ENCODE measurements at places on chromosomes 12 and 14. TPM values are rescaled to one million over a fixed set of nuclear protein-coding genes. Genes with fewer than 3 reads are reported as not detected.

DNA sequence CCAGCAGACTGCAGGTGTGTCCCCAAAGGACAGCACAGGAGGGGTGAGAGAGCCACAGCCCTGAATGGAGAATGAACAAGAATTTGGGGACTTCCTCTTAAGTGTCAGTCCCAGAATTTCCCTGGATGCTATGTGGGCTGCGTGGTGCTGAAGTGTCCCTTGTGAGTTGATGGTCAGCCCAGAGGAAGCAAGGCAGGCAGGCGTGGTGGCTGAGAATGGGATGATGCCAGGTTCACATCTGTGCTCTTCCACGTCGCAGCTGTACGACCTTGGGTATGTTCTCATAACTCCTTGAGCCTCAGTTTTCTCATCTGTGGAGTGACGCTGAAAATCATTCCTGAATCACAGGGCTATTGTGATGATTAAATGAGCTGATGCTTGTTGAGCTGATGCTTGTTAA lies 62.1 kb upstream of the GPATCH2L start:
- H3K27me3 ChIP-seq = peaks cover 2% of the 10 kb centered on the region
- peaks cover 23% of the 10 kb centered on the region for H3K4me1 ChIP-seq
- DNase-seq = no peak
- peaks cover 4% of the 10 kb centered on the region for H3K36me3 ChIP-seq
- no peak overlapping the region for H3K4me3 ChIP-seq

GRCh38 chr14:86596024-86596423 lies 1066.1 kb downstream of the FLRT2 start:
- H3K4me1 ChIP-seq = no peaks in the 10 kb centered on the region
- no peaks in the 10 kb centered on the region for H3K27me3 ChIP-seq
- no peak for DNase-seq
- H3K4me3 ChIP-seq = no peak overlapping the region
- H3K36me3 ChIP-seq = no peaks in the 10 kb centered on the region
- H3K27ac ChIP-seq = no peak overlapping the region

DNA sequence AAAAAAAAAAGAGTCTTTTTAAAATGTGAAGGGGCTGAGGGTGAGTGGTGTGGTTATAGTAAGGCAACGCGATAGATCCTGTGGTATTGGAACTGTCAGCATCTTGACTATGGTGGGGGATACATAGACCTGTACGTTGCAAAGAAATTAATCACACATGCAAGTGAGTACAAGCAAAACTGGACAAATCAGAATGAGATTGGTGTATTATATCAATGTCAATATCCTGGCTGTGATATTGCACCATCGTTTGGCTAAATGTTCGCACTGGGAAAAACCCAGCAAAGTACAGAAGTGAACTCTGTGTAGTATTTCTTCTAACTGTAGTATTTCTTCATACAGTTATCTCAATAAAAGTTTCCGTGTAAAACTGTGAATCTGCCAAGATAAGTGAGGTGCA lies 67.9 kb downstream of the GCH1 start:
- peaks cover 2% of the 10 kb centered on the region for H3K27me3 ChIP-seq
- no peak overlapping the region for H3K4me3 ChIP-seq
- H3K27ac ChIP-seq = no peak overlapping the region
- H3K4me1 ChIP-seq = no peaks in the 10 kb centered on the region
- peaks cover 4% of the 10 kb centered on the region for H3K36me3 ChIP-seq
- no peak for DNase-seq

- H3K4me1 ChIP-seq = peaks cover 5% of the 10 kb centered on the region
- H3K27me3 ChIP-seq = peaks cover 7% of the 10 kb centered on the region
- no peak overlapping the region for H3K27ac ChIP-seq
Observed at GRCh38 chr12:27336282-27336653, 3.6 kb downstream of the BMAL2 start.

GRCh38 chr12:46965137-46965536 lies 114.3 kb upstream of the PCED1B start:
- DNase-seq = no peak
- no peak overlapping the region for H3K4me3 ChIP-seq
- H3K27ac ChIP-seq = no peak overlapping the region
- no peaks in the 10 kb centered on the region for H3K4me1 ChIP-seq
- no peaks in the 10 kb centered on the region for H3K36me3 ChIP-seq
- H3K27me3 ChIP-seq = peaks cover 4% of the 10 kb centered on the region

- H3K36me3 ChIP-seq = no peaks in the 10 kb centered on the region
- no peaks in the 10 kb centered on the region for H3K4me1 ChIP-seq
- DNase-seq = no peak
- H3K4me3 ChIP-seq = no peak overlapping the region
Observed at GRCh38 chr14:27008187-27008586, 410.4 kb upstream of the NOVA1 start.

- H3K36me3 ChIP-seq = no peaks in the 10 kb centered on the region
- peaks cover 8% of the 10 kb centered on the region for H3K4me1 ChIP-seq
- no peak overlapping the region for H3K4me3 ChIP-seq
- peaks cover 12% of the 10 kb centered on the region for H3K27me3 ChIP-seq
Observed at GRCh38 chr12:52362118-52362726, 5.1 kb downstream of the KRT85 start.

- H3K27me3 ChIP-seq = peaks cover 4% of the 10 kb centered on the region
- H3K4me1 ChIP-seq = peaks cover 22% of the 10 kb centered on the region
- DNase-seq = peak; percentile 68
- H3K27ac ChIP-seq = peak overlapping the region; percentile 88
Observed at GRCh38 chr12:100141998-100142850, 450 bp downstream of the BLTP3B start.

DNA sequence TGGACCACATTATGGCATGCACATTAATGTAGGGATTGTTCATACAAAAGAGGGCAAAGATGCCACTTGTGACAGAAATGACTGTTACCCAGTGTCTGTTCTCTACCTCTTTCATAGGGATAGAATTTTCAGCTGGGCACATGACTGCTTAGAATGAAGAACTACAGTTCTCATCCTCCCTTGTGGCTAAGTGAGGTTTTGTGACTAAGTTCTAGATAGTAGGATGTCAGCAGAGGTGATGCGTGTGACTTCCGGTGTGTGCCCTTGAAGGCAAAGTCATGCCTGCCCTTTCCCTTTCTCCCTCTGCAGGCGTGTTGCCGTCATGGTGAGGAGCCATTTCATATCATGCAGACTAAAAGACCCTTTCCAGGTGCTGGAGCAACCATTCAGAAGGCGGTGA lies 99.3 kb downstream of the CACNA1C start:
- H3K36me3 ChIP-seq = no peaks in the 10 kb centered on the region
- H3K27me3 ChIP-seq = no peaks in the 10 kb centered on the region
- no peak for DNase-seq
- peaks cover 22% of the 10 kb centered on the region for H3K4me1 ChIP-seq
- H3K4me3 ChIP-seq = no peak overlapping the region

DNA sequence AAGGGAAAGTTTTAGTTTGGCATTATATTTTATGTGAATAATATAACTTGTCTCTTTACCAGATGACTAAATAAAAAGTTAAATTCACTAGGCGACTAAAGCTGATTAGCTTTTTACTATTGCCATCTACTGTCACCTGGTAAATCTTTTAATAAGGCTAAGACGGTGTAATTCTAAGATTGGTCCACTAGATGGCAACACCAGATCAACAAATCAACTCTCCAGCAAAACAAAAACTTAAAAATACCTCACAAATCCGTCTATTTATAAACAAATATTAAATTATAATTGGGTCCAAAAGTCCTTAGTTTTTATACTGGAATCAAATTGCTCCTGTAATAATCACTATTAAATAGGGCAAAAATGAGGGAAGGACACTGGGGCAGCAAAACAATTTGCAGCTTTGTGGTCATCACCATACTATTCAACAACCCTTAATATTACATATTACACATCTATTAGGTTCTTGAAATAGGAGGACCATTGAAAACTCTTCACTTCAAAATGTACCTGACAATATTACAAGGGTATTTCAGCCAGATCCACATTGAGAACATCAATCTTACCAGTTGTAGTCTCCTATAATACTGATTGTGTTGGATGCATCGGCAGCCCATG lies 47.9 kb downstream of the GALC start:
- no peaks in the 10 kb centered on the region for H3K27me3 ChIP-seq
- no peak overlapping the region for H3K4me3 ChIP-seq
- H3K27ac ChIP-seq = no peak overlapping the region
- no peak for DNase-seq
- no peaks in the 10 kb centered on the region for H3K4me1 ChIP-seq

GRCh38 chr12:16325426-16325825 lies 22.0 kb upstream of the MGST1 start:
- no peaks in the 10 kb centered on the region for H3K27me3 ChIP-seq
- H3K4me3 ChIP-seq = no peak overlapping the region
- no peak overlapping the region for H3K27ac ChIP-seq
- no peak for DNase-seq
- no peaks in the 10 kb centered on the region for H3K4me1 ChIP-seq

DNA sequence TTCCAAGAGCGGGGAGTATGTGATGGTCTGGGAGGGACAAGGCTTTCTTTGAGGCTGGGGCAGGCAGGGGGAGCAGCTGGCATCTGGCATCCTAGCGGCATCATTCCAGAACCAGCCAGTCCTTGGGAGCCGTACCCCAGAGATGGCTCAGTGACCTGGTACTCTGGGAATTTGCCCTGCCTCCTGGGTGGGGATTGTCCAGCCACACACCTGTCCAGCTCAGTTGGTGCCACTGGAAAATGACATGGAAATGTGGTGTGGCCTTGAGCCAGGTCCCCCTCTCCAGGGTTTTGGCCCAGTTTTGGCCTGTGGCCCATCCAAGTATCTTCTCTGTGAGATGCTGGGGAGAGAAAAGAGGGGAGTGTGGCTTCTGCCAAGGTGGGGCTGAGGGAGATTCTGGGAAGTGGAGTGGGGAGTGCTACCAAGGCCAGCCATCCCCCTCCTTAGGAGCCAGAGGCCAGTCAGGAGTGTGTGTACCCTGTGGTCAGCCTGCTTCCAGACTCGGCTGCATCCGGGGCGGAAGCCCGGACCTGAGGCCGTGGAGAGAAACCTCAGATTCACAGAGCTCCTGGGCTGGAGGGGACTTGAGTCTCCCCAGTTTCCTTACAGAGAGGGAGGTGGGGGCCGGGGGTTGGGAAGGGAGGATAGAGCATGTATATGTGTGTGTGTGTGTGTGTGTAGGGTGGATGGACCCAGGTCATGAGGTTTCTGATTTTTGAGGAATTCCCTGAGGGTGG lies 14.7 kb upstream of the KRT80 start:
- H3K27me3 ChIP-seq = peaks cover 11% of the 10 kb centered on the region
- H3K27ac ChIP-seq = no peak overlapping the region
- peaks cover 41% of the 10 kb centered on the region for H3K4me1 ChIP-seq
- H3K4me3 ChIP-seq = no peak overlapping the region

GRCh38 chr14:91415794-91416743 lies 1.6 kb downstream of the CCDC88C start:
- H3K27ac ChIP-seq = peak overlapping the region; percentile 65
- H3K4me3 ChIP-seq = peak overlapping the region; percentile 94
- DNase-seq = no peak
- H3K4me1 ChIP-seq = peaks cover 31% of the 10 kb centered on the region

GRCh38 chr14:98957211-98958047 lies 314.6 kb downstream of the BCL11B start:
- no peaks in the 10 kb centered on the region for H3K36me3 ChIP-seq
- H3K27me3 ChIP-seq = peaks cover 6% of the 10 kb centered on the region
- no peaks in the 10 kb centered on the region for H3K4me1 ChIP-seq
- H3K4me3 ChIP-seq = no peak overlapping the region
- DNase-seq = no peak

DNA sequence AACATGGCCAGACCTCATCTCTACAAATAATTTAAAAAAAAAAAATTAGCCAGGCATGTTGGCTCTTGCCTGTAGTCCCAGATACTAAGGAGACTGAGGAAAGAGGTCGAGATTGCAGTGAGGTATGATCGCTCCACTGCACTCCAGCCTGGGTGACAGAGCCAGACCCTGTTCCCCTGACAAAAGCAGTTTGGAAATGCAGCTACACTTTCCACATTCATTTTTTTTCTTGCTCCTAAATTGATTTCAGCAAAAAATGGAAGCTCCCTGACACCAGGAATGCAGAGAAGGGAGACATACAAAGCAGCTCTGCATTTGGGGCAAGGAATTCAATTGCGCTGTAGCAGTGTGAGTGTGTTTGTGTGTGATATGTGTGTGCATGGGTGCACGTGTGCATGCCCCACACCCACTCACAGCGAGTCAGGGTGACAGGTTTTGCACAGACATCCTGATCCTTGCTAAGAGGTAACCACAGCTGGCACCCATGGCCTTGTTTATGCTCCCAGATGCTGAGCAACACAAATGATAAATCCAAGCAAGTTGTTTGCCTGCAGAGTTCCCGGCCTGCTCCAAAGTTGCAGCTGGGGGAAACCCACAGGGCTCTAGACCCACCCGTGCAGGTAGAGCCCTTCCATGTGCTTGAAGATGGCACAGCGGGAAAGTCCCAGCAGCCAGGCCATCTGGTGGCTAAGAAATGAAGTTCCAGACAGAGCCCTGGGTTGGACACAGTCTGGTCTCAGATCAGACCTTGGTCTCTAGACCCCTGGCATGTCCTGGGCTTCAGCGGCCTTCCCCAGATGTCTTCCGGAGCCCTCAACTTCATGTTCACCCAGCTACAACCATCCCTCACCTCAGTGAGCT lies 25.9 kb upstream of the BDKRB2 start:
- H3K4me3 ChIP-seq = no peak overlapping the region
- no peaks in the 10 kb centered on the region for H3K36me3 ChIP-seq
- H3K4me1 ChIP-seq = no peaks in the 10 kb centered on the region
- DNase-seq = no peak

DNA sequence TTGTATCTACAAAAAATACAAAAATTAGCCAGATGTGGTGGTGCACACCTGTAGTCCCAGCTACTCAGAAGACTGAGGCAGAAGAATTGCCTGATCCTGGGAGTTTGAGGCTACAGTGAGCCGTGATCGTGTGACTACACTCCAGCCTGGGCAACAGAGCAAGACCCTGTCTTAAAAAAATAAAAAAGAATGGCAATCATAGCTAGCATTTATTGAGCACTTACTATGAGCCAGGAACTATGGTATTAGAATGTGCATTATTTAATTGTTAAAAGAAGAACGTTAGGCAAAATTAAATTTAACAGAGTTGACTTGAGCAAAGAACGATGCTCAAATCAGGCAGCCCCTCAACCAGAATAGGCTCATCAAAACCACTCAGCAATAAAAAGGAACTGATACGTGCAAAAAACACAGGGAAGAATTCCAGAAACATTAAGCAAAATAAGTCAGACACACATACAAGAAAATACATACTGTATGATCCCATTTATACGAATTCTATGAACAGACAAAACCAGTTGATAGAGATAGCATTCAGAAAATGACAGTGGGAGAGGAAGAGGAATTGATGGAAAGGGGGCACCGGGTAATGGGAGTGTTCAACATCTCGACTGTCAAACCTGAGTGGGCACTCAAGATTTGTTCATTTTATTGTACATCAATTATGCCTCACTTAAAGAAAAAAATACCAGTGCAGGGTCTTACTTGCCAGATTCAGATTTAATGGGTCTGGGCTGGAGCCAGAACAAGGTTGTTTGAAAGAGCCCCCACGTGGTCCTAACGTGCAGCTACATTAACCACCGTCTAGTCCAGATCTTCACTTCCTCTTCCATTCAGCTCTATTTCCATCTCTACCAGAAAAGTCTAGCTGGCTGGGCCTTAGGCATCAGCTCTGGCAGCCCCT lies 8.0 kb downstream of the SCNN1A start:
- no peak overlapping the region for H3K4me3 ChIP-seq
- H3K27ac ChIP-seq = no peak overlapping the region
- peaks cover 11% of the 10 kb centered on the region for H3K27me3 ChIP-seq
- no peak for DNase-seq

The ARHGEF40 gene
- total RNA-seq = 12.5 TPM

The ANKRD33 gene
- 0.31 TPM for total RNA-seq

The C1R gene
- total RNA-seq = 1.4 TPM

The SLC24A4 gene
- total RNA-seq = 1.1 TPM

The RAPGEF3 gene
- total RNA-seq = 81.5 TPM

The CAMKK2 gene
- total RNA-seq = 44.5 TPM
